ENCODE measurements at places on chromosomes 2 and 18.

DNA sequence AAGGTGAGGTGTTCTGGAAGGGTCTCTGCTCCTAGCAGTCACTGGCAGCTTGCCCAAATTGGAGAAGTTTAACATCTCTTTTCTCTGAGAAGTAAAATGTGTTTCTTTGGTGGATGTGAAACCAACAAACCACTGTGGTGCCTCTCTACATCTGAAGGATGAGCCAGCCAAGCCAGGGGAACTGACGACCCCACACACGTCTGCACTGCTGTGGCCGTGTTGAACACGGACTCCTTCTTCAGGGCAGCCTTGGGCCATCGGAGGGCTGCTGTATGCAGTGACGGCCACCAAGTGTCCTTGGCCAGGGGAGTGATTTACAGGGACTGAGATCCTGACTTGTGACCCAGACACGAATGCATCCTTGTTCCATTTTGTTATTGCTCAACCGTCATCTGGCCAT, 207.8 kb downstream of the ACKR3 start:
- no peak for DNase-seq

GRCh38 chr18:22302144-22302543, 115.6 kb downstream of the CTAGE1 start:
- DNase-seq, result no peak

DNA sequence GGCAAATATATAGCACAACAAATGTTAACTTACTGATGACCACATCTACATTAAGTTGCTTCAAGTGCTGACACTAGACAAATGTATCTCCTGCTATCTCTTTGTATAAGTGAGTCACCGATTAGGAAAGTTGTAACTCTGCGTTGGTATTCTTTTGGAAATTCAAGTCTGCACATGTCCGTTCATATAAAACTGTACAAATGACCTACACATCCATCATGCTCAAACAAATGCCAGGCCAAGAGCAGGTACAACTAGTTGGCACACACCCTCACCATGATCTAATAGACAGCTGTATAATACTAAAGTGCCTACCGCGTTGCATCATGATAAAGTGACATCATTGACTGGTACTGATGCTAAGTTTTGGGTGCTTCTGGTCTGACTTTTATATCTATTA, 141.1 kb downstream of the RBMS1 start:
- no peak for DNase-seq

- no peak for DNase-seq
These were observed 676.3 kb downstream of the IRS1 start for GRCh38 chr2:226123300-226123699.

DNA sequence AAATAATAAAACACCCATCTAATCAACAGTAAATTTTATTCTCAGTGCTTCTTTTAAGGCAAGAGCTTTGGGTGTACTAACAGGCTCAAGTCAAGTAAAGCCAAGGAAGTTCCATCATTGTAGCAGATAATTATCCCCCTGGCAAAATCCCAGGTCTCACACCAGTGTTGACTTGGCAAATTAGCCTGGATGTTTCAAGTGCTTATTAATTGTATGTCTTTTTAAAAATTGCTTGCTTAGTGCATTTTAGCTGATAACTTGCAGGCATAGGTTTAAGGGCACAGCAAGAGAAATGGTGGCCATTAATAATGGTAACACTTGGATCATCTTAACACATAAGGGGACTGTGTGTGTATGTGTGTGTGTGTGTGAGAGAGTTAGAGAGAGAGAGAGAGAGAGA, 42.0 kb upstream of the FMNL2 start:
- DNase-seq, result no peak

GRCh38 chr18:21980744-21981143, 188.6 kb upstream of the GATA6 start:
- no peak for DNase-seq

- DNase-seq, result no peak
These were observed 10.6 kb upstream of the ANXA4 start for GRCh38 chr2:69731147-69731970.

Data from activated T-helper 1 cell treated with anti-CD3 and anti-CD28 coated beads, Interleukin-2, amount 50 U/mL, for 16 hours (primary cell).